ENCODE measurements at places on chromosomes 3 and 15. TPM values are rescaled to one million over a fixed set of nuclear protein-coding genes. Genes with fewer than 3 reads are reported as not detected.

XYLB gene
- 1.5 TPM for total RNA-seq

PRRT3 gene
- total RNA-seq: 0.46 TPM

RASGRF1 gene
- total RNA-seq: not detected

DNA sequence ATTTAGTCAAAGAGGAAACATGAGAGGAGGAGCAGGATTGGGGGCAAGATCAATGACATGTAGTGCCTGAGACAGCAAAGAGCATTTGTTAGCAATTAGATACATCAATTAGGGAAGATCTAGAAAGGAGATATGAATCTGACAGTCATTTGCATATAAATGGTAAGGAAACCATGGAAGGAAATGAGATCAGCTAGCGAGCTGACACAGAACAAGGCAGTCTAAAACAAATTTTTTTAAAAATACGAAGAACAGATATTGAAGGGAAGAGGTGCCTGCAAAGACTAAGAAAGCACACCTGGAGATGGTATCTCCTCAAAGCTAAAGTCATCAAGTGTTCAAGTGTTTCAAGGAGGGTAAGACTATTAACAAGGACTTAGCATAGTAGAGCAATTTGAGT is 4.6 kb downstream of the EPM2AIP1 start:
- no peak for DNase-seq

GRCh38 chr15:88262064-88262463 is 5.5 kb upstream of the NTRK3 start:
- DNase-seq: no peak

- DNase-seq: no peak
These were observed 10.6 kb upstream of the NFKBIZ start for GRCh38 chr3:101838691-101839090.

Measured in Right ventricle myocardium superior (tissue), 1 donor.